ENCODE measurements at places on chromosomes 1 and 21. TPM values are rescaled to one million over a fixed set of nuclear protein-coding genes. Genes with fewer than 3 reads are reported as not detected.

Gene NEGR1
- 7.4 TPM for total RNA-seq

GRCh38 chr1:52659851-52660596, 27.1 kb downstream of the SHISAL2A start:
- no peak for DNase-seq

Gene LIN28A
- total RNA-seq: 16.7 TPM

DNA sequence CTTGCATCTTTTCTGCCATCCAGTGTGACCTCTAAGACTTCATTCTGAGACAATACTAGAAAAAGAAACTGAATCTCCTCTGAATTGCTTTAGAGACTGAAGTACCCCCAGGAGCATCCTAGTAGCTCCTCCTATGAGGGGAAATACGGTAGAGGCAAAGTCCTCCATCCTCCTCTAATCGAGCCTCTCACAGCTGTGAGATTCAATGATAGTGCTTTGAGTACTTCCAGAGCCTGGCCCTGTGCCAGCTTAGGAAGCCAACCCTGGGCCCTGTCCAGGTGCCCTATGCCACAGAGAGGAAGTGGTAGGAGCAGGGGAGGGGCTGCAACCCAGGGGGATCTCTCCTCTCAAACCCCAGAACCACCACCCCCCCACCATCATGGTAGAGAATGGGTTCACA, 10.7 kb downstream of the RORC start:
- no peak for DNase-seq

Gene GIPC2
- total RNA-seq: not detected

DNA sequence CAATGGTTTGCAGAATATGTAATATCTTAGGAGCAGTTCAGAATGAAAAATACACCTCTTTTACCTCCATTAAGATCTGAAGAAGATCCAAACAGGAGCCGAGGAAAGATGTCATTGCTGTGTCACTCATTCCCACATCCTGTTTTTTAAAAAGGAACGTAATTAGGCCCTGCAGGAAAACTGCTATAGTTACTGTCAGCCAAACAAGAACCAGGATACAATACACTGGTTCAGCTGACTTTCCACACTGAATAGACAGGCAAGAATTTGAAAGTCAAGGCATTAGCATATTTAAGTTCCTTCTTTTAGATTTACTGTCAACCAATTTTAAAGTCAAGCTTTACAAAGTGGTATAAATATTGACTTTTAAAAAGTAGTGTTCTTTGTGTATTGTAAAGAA, 63.8 kb downstream of the IARS2 start:
- DNase-seq: no peak

- no peak for DNase-seq
Observed at GRCh38 chr1:202282025-202282371, 59.7 kb downstream of the UBE2T start.

DNA sequence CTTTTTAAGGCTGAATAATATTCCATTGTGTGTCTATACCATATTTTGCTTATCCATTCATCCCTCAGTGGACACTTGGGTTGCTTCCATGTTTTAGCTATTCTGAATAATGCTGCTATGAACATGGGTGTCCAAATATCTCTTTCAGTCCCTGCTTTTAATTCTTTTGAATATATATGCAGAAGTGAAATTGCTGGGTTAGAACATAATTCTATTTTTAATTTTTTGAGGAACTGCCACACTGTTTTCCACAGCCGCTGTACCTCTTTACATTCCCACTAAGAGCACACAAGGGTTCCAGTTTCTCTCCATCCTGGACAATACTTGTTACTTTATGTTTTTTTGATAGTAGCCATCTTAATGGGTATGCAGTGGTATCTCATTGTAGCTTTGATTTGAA, 65.6 kb downstream of the RIMS3 start:
- DNase-seq: no peak

DNA sequence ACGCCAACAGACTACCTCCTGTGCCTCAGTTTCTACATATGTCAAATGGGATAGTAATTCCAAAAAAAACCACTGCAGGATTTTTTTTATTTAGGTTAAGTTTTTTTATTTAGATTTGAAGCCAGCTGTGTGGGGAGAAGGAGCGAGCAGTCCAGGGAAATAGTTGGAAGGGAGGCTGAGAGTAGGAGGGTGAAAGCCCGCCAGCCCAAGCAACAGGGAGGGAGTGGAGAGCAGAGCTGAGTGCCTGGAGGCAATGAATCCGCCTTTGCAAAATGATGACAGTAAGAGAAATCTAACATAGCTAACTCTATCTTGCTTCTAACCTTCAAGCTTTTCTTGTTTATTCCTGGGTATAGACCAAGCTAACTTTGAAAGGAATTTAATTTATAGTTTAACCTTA, 15.6 kb upstream of the C1orf198 start:
- no peak for DNase-seq

DNA sequence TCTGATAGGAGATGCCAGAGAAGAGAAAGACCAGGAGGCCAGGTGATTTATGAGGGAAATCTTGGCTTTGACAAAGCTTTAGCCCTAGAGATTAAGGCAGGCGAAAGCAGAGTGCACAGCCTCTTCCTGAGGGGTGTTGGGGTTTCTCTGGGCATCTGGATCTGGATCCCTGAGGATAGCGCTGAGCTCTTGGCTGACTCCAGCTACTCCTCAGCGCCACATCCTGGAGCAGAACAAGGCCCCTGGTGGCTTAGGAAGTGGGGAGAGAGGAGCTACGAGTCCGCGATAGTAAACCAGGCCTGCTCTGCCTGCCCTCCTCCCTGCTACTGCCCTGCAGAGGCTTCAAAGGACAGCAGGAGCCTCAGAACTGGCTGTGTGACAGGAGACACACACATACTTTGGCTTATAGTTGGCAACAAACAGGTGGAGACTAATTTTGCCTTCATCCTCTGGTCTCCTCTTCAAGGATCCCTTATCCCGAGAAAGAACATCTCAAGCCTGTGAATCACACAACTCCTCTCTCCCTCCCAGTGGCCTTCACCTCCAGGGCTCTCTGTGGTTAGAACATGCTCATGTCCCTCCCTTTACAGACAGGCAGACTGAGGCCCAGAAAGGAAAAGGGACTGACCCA, 66.9 kb downstream of the TRABD2B start:
- DNase-seq: no peak

DNA sequence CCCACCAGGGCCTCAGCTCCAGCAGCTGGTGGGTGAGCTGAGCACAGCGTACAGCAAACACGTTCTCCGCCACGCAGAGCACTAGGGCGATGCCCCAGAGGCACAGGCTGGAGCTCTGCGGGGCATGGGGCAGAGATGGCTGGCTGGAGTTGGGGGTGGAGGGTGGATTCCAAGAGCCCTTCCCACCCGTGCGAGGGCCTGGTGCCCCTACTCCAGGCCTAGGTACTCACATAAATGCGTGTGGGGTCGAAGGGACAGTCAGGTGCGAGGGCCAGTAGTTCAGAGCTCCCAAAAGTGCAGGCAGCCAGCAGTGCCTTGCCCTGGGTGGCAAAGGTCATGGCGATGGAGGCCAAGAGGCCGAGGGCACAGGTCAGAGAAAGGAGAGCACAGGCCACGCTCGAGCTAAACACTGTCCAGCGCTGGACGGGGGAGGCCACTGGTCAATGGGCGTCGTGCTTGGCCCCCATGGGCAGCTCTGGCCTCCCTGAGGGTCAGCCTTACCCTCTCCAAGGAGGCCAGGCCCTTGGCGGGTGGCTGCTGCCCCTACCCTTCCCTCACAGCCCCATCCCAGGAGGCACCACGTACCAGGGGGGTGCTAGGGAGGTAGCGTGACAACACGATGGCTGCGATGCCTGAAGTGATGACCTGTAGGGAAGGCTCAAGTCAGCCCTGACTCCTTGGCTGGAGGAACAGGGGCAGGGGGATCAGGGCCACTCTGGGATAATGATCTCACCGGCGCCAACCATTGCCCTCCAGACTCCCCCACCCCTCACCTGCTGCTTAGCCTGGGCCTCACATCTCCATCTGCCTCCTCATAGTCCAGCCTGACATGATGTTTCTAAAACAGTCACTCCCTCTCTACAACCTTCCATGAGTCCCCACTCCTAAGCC, 5.6 kb downstream of the TMEM54 start:
- no peak for DNase-seq

Gene RNU1-1
- 1,356 TPM for total RNA-seq

DNA sequence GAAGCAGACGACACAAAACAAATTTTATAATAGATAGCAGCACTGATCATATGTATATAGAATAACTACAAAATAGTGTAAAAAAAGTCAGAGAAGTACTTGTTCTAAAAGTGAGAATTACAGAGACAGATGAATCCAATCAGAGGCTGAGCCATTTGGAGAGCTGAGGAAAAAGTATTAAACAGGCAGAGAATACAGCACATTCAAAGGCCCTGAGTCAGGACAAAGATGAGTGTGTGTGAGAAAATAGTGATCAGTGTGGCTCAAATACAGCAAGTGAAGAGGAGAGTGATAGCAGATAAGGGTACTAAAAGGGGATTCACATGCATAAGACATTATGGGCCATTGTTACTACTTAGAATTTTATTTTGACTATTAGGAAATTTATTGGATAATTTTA, 430.6 kb upstream of the BRINP3 start:
- DNase-seq: peak; percentile 20

GRCh38 chr1:114062477-114063099, 83.3 kb downstream of the OLFML3 start:
- no peak for DNase-seq

Gene MAP1LC3C
- 3.4 TPM for total RNA-seq

Gene IGSF9
- total RNA-seq: 2.1 TPM

Gene AZIN2
- 10.1 TPM for total RNA-seq

Gene CACNA1S
- total RNA-seq: not detected

Gene MX1
- 420 TPM for total RNA-seq

- DNase-seq: no peak
Observed at GRCh38 chr21:33124889-33125288, 54.9 kb downstream of the OLIG1 start.

Gene FASLG
- not detected for total RNA-seq

DNA sequence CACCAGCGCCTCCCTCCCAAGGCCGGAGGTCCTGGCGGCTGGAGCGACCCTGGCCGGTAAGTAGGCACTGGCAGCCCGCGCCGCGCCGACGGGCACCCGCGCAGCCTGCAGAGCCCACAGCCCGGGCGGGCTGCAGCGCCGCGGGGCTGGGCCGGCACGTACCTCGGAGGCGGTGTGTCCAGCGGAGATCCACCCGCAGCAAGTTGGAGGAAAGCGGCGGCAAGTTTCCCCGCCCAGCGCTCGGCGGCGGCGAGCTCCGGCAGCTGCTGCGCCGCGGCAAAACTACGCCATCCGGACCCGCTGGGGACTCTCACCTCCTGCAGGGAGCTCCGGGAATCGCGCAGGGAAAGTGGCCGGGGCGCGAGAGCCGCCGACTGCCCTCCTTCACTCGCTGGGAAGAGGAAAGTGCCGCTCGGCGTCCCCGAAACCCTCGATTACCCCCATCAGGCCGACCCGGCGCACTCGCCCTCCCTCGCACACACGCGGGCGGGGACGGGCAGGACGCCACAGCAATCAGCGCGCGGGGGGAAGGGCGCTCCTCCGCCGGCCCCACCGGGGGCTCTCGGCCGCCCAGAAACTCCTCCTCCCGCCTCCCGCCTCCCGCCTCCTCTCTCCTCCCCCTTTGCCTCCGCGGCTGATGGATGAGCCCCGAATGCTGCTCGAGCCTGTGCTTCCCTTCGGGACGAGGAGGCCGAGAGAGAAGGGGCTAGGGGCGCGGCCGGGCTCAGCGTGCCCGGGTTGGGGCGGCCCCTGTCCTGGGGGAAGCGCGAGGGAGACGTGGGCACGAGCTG, at the start of gene TGFBR3:
Gene TGFBR3 (minus strand): TSS at position 436 of the 791 bp plus-strand sequence. CDS start 24,620 bp downstream, outside the sequence.
- DNase-seq: peak; percentile 82
